ENCODE measurements at places on chromosomes 5 and 9.

DNA sequence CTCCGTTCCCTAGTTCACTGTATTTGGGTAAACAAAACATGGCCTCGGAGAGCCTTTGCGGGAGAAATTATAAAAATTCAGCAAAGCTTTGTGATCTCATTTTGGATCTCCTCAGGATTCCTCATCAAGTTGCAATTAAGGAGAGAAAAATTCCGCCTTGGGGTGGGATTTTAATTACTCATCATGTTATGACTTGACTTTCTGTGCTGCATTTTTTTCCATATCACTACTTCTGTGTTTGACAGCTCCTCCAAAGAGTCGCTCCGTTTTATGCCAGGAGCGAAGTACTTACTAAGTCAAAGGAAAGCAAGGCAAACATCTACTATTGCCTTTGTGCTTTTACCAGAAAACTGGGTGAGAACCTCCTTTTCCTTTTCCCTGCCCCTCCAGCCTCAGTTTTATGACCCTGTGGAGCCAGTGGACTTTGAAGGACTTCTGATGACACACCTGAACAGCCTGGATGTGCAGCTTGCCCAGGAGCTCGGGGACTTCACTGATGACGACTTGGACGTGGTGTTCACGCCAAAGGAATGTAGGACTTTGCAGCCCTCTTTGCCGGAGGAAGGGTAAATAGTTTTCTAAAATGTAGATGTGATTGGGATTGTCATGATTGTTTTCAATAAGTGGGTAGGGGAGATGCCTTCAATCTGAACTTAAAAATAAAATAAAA, 71.5 kb downstream of the DOCK8 start:
- DNase-seq: no peak

- DNase-seq: no peak
Observed at GRCh38 chr9:131657940-131658339, 81.9 kb downstream of the RAPGEF1 start.

DNA sequence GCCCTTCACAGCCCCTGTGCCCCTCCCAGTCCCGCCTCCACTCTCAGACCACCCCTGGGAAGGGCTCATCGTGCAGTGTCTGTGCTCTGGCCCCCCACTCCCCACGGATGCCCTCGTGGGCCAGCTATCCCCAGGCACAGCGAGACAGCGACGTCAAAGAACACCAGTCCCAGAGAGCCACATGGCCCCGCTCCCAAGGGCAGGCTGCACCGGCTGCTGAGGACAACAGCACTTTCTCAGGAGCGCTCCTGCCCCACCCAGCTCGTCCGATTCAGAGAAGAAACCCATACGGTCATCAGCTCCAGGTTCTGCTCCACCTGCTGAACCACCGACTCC, 4.8 kb upstream of the SNAPC4 start:
- DNase-seq: no peak

GRCh38 chr5:75961818-75962217, 121.4 kb upstream of the SV2C start:
- DNase-seq: no peak

DNA sequence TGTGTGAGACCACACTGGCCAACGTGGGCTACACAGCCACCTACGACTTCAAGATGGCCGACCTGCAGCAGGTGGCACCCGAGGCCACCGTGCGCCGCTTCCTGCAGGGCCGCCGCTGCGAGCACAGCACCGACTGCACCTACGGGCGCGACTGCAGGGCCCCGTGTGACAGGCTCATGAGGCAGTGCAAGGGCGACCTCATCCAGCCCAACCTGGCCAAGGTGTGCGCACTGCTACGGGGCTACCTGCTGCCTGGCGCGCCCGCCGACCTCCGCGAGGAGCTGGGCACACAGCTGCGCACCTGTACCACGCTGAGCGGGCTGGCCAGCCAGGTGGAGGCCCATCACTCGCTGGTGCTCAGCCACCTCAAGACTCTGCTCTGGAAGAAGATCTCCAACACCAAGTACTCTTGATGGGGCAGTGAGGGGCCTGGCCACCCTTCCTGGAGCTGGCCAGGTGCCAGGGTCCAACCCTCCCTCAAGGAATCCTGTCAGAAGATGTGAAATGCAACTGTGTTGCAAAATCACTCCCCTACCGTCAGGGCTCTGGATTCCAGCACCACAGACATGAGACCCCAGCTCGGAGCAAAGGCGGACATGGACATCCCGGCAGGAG, 11.1 kb downstream of the DIPK1B start:
- no peak for DNase-seq

- no peak for DNase-seq
Observed at GRCh38 chr5:6576861-6577501, 55.9 kb downstream of the NSUN2 start.

DNA sequence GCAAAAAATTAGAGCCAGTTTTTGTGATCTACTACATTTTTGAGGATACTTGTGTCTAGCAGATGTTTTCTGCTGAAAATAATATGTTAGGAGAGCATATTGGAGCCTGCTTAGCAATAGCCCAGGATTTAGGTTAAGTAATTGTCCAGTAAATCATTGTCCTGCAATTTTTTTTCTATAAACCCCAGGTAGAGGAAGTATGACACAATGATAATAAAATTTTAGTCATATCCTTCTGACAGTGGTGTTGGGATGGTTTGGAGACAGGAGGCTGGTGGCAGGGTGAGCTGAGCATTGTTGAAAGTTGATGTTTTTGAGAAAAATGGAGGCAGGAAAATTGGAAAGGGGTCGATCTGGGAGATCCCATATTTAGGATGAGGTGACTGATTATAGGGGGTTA, 3.5 kb downstream of the SNCAIP start:
- no peak for DNase-seq

DNA sequence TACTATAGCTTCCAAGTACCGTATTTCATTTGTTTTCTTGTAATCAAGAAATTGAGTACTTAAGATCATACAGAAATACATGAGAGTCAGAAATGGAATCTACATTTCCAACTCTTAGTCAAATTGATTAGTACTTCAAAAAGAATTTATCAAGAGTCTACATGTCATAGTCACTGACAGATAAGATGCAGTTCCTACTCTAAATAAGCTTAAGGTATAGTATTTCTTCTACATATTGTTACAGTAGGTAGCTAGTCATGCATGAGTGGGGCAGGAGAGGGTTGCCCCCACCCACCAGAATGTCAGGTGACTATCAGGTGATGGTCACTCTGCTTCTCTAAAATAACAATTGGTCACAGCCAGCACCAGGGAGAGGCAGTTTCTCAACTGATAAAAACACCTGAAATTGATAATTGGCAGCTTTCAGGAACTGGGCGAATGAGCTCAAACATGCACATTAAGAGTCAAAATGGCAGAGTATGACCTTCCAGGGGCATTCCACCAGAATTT, 2.9 kb downstream of the BAAT start:
- DNase-seq: no peak

- no peak for DNase-seq
Observed at GRCh38 chr5:150503977-150504620, 3.8 kb upstream of the NDST1 start.

DNA sequence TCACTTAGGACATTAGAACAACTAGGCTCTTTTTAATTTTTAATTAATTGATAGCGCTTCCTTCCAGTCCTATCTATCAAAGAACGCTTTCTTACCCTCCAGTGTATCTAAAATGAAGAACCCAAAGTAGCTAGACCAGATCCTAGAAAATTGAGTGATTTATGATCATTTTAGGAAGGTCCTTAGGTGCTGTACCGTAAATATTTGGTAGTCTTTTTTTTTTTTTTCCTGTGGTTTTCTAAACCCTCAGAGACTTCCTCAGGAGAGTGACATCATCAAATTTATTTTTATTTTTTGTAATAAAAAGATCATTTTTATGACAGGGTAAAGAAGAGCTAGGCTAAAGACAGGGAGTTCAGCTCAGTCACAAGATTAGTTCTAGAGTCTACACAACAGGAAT, 197.4 kb downstream of the WDR70 start:
- no peak for DNase-seq

- DNase-seq: no peak
Observed at GRCh38 chr9:134585746-134586706, 55.6 kb upstream of the COL5A1 start.

DNA sequence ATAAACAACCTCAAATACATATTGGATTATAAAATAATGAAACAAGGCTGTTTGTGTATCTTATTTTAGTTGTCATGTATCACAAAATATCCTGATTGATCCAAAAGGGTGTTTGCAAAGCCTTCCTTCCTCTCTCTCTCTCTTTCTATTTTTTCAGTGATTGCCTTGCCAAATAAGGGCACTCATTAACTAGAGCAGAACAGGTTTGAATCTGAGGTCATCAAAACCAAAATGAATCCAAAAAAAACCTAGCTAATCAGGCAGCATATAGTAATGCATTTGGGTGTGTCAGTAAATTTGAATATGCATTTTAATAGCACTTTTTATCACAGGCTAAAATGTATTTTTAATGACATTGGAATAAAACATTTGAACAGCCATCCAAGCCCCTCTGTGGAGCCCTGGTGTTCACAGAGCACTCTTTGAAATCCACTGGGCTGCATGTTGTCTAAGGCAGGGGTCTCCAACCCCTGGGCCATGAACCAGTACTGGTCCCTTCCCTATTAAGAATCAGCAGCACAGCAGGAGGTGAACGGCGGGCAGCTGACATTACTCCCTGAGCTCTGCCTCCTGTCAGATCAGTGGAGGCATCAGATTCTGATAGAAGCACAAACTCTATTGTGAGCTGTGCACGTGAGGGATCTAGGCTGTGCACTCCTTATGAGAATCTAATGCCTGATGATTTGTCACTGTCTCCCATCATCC, 171.8 kb upstream of the RAI14 start:
- no peak for DNase-seq

DNA sequence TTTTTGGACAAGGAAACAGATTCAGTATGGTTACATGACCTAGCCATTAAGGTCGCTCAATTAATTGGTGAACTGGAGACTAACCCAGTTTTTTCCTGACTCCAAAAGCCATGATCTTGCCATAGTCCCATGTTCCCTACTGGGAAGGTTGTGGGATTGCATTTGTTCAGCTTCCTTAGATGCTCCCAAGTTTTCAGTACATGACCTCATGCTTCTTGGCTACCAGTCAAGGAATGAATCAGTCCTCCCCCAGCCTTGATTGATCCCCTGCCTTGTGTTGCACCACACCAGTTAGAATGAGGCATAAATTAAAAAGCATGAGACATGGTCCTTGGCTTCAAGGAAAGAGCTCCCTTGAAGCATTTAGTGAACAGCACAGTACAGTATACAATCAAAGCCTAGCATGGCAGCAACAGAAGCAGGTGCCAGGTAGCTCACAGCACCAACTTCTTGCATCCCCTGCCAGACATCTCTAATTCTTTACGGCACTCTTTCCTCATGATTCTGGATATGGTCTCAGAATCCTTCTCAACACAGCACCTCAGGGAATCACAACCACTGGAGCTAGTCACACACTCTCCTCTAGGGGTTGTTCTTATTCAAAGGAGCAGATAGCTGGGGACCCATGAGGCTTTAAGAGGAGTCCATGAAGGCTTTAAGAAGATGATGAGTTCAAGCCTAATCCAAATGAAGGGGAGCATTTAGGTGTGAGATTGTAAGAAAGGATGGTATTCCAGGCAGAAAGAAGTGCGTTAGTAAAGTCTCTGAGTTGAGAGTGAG, 295.5 kb upstream of the CLINT1 start:
- DNase-seq: no peak

DNA sequence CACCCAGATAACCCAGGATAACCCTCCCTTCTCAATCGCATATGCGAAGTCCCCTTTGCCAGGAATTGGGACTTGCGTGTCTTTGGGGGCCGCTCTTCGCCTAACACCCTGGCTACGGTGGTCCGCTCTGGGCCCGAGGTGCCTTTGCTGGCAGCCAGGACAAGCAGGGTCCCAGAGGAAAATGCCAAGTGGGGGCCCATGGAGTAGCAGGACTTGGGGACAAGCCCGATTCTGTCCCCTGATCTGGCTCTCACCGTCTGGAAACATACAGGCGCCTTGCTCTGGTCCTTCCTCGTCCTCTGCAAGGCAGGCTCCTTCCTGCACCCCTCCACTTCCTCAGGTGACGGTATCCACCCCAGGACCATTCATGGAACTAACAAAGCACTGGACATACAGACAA, 78.1 kb upstream of the UNC5A start:
- DNase-seq: no peak

DNA sequence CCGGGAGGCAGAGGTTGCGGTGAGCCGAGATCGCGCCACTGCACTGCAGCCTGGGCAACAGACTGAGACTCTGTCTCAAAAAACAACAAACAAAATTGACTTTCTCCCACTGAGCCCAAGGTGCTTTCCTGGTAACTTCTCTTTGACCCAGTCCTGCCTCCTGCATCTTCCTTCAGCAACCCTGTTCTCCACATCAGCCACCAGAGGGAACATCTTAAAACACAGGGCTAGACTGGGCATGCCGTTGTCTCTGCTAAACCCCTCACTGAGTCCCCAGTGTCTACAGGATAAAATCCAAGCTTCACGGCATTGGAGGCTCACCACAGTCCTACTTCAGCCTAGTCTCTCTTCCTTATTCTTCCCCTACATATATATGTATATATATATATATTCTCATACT, 39.8 kb upstream of the KCNMB1 start:
- DNase-seq: no peak

DNA sequence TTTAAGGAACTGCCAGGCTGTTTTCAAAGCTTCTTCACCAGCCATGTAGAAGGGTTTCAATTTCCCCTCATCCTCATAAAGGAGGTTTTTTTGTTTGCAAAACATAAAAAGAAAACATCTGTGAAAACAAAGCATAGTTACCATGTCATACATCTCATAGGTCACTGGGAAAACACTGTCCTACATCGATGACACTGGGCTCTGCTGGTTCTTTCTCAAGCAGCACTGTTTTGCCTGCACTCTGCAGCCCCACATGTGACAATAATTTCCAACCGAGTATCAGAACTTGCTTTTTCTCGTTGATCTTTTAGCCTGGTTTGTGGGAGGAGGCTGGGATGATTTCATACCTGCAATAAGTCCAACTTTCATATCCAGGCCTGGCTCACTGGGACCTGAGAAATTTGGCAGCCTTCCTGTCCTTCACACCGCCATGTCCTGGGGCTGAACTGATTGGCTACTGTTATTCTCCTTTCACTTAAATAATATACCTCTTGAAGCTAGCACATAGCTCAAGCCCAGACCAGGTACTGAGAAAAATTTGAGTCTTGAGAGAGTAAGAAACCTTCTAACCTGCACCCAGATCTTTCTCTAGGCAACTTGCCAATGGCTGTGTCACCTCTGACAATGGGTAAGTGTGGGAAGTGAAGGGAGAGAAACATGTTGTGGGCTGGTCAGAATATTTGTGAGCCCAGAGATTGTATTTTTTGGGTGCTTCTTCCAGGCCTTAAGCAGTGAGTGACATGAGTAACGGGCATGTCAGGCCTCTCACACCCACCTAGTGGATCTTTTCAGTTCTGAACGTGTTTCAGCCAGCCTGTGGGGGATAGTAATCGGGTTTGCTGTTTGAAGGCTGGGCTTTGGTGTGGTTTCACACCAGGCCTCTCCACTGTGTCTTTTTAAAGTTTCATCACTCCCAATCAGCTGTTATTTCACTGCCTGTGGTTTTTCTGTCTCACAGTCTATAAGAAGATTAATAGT, 502.8 kb downstream of the NTRK2 start:
- DNase-seq: no peak

- no peak for DNase-seq
Observed at GRCh38 chr9:108033976-108034964, 544.7 kb upstream of the KLF4 start.
